ENCODE measurements at places on chromosomes 12 and 14.

DNA sequence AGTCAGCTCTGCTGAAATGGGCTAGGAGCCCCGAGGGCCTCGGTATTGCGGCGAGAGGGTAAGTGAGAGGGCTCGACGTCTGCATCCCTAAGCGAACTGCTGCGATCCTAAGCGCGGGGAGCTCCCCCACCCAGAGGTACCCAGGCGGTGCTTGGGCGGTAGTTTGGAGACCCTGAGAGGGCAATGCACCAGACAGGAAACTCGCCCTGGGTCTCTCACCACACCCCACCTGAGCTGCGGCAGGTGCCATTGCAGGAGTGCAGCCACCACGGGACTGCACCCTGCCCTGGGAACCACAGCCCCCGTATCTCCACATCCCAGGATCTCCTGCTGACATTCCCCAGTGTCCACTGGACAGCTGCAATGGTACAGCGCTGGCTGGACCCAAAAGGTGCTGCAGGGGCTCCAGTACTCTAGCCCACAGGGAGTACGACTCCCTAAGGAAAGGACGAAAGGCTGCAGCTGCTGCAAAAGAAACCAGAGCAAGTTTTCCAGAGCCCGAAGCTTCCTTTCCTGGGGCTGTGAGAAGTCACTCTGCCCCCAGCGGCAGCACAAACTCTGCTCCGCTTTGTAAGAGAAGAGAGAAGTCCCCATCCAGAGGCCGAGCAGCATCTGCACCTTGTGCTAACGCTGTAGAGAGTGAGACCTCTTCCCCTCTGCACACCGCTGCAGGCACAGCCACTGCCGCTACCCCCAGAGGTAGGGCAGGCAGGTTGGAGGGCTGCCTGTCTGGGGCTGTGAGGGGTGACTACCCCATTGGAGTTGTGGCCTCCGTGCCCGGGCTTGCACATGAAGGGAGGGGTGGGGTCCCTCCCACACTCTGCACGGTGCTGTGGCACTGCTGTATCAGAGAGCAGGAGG lies 31.1 kb upstream of the MON2 start:
- DNase-seq = peak; percentile 31

- peak; percentile 54 for DNase-seq
Observed at GRCh38 chr14:90382491-90383125, 14.2 kb upstream of the CALM1 start.

DNA sequence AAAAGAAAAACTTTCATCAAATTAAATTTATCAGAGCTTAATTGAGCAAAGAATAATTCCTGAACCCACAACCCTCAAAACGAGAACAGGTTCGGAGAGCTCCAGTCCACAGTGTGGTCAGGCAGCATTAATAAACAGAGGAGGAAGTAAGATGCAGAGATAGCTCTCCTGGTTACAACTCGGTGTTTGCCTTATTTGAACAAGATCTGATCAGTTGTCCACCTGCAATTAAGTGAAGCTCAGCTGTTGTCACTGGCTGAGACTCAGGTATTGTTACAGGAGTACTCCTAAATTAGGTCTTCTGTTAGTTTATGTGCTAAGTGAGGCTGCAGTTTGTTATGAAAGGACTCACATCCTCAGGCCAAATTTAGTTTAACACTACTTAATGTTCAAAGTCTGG lies 451.4 kb upstream of the PDE3A start:
- no peak for DNase-seq

GRCh38 chr14:33359288-33359881 lies 420.7 kb downstream of the NPAS3 start:
- DNase-seq = no peak

GRCh38 chr12:32595251-32595650 lies 83.8 kb upstream of the DNM1L start:
- DNase-seq = peak; percentile 56

DNA sequence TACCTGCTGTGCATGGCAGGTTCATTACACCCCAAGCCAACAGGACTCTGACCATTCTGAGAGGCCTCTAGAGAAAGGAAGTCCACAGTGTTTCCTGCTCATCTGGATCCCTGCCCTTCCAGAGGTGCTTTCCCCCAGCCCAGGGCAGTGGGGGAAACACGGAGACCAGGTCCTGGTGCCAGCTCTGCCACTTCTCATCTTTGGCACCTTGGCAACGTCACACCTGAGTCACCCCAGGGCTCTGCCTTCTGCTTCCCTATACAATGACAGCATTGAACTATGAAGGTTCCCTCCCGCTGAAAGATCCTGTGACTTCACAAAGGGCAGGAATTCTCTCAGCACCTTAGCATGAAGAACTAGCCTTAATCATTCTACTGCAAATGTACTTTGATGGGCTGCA lies 74.9 kb downstream of the ANO2 start:
- no peak for DNase-seq

DNA sequence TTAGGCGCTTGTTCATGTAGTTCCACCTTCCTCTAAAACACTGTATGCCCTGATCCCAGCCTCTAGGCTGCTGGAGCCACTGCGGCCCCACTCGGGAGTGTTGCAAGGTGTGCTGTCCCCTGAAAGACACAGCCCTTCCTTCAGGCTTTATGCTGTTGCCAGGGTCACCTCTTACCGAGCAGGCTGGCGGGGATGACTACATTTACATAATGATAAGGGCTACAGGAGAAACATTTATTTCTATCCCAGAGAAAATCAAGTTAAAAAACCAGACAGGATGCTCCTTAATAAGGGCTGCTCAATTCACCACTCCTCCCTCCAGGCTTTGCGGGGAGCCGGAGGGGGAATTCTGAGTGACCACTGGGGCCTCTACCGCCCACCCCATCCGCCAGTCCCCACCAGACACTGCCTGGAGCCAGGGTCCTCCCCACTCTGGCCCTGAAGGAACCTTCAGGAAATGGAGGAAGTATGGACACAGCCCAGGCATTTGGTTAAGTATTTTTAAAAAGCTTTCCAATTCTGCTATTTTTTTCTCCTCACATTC lies 200.6 kb downstream of the TTC7B start:
- DNase-seq = no peak

DNA sequence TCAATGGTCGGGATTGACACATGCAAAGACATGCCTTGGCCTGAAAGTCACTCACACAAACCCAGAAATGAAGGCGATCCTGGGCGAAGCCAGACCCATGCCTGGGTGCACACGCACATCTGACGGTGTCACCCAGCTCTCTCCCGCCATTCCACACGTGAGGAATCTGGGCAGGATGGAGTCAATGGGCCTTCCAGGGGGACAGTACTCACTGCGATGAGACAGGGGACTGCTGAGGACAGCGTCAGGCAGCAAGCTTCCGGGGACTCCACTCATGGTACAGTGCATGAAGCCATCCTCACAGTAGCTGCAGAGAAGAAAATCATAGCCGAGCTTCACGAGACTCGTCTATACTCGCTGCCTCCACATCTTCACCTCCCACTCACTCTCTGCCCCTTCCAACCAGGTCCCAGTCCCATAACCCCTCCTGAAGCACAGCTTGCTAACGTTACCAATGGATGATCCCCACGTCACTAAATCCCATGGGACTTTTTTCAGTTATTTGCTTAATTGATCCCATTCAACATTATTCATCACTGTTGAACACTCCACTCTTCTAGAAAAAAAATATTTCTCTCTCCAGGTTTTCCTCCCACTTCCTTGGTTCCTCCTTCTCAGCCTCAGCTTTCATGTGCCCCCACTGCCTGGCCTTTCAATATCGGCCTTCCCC lies 77.8 kb downstream of the VWF start:
- DNase-seq = no peak

DNA sequence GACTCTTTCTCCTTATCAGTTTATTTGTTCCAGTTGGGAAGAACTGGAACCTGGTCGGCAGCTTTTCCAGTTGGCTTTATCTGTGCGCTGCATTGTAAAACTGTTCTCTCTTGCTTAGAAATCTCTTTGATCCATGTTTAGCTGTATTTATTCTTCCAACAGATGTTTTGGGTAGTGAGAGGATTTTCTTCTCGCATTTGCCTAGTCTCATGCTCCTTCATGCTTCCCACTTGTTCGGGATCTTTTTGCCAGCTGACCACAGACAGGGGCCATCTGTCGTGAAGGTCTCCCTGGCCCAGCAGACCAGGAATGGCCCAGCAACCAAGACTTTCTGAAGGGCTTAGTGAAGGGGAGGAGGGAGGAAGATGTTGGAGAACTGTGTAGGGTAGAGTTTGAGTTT lies 21.6 kb downstream of the NTF3 start:
- DNase-seq = no peak

- no peak for DNase-seq
Observed at GRCh38 chr14:63843796-63844195, 9.0 kb upstream of the SYNE2 start.

DNA sequence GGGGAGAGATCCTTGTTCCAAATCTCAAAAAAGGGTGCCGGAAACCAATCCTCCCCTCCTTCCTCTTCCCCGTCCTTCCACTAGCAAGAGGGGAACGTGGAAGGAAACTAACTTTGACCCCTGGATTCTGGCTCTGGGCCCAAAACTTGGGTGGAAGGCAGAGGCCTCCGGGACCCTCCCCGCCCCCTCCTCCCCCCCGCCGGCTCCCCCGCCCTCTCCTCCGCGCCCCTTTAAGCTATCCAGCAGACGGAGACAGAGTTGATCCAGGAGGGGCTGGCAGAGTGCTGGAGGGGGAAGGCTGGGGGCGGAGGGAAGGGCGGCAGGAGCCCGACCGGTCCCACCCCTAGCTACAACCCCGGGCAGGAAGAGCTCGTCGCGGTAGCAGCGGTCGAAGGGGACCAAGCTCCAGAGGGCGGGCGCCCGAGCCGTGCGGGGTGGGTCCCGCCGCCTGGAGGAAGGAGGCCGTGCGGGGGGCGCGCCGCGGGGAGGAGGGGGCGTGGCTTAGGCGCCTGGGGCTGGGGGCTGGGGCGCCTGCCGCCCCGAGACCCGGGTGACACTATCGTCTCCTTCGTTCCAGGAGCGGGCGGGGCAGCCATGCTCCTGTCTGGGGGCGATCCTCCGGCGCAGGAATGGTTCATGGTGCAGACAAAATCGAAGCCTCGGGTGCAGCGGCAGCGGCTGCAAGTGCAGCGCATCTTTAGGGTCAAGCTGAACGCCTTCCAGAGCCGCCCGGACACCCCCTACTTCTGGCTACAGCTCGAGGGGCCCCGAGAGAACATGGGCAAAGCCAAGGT lies at the start of gene NYNRIN:
TSS of gene NYNRIN (plus strand) at position 351 of the 794 bp plus-strand sequence. CDS start at position 595, 244 bp downstream.
- DNase-seq = no peak

DNA sequence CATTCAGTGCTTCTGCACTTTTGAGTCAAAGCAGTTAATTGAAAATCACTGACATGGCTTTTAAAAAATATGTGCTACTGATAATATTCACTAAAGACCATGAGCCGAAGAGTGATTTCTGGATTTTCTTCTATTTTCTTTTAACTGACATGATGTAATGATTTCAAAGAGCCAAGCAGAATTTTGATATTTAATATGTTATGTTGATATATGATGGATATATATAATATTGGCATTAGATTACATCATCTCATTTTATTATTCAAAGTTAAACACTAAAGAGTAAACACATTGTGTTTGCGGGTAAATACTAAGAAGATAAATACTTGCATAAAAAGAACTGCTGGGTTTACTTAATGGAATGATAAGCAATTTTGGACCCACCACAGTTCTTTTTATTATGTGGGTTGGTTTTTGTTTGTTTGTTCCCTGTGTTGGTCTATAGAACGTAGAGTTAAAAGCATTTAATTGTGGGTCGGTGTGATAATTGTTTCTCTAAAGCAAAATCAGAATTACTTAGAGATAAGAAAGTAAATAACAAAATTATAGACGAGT lies 692 bp downstream of the SPIC start:
- no peak for DNase-seq

- no peak for DNase-seq
Observed at GRCh38 chr12:121571920-121572319, 8.9 kb downstream of the KDM2B start.

- no peak for DNase-seq
Observed at GRCh38 chr12:42237853-42238239, 202 bp downstream of the YAF2 start.

DNA sequence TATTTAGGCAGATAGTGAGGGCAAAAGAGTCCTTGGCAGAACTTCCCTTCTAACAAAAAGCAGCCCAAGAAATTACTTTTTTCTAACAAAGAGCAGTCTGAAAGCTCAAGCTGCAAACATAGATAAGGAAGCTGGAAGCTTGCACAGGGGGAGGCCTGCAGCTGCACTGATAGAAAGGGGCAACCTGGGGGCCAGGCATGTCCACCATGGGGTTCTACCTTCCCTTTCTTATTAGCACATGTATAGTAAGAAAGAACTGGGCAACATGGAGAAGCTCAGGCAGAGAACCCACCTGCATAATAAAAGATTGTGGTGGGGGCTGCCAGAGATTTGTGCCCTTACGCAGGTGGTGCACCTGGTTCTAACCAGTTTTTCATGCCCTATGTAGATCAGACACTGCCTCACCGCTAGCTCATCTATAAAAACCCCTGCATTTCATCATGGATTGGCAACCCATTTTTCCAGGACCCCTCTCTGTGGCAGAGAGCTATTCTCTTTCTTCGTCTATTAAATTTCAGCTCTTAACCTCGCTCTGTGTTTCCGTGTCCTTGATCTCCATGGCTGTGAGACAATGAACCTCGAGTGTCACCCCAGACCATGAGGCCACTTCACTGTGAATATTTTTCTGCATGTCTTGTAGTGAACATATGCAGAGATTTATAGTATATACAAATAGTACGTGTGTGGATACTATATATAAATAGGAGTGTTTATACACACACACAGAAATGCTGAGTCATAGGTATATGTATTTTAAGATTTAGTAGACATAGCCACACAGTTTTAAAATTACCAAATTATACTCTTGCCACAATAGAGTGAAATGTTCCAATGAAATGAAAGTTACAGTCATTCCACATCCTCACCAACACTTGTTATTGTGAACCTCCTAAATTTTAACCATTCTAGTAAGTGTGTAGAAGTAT lies 53.0 kb downstream of the PEX5 start:
- DNase-seq = no peak

- no peak for DNase-seq
Observed at GRCh38 chr12:11998944-11999315, 71.8 kb upstream of the BCL2L14 start.
